ENCODE measurements at places on chromosomes 6 and 20. TPM values are rescaled to one million over a fixed set of nuclear protein-coding genes. Genes with fewer than 3 reads are reported as not detected.
A peak's percentile ranks its signal among the peaks of the same experiment; 100 is the strongest.

GRCh38 chr6:7543789-7544424, 2.4 kb downstream of the DSP start:
- DNase-seq, result no peak

GUCA1A gene
- total RNA-seq, result not detected

DNA sequence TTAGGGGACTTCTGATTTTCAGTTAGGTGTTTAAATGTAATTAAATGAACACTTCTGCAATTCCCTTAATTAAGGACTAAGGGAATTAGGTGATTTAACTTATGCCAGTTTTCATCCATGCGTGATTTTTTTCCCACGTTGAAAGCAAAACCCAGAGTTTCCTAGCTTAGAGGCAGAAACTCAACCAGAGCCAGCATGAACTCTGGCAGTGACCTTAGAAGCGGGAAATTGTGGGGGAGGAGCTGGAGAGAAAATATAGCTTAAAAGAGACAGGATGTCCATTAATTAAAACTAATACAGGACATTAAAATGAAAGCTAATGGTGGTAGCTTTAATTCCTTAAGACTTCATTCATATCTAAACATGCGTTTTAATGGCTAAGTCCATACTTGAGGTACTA, 41.6 kb downstream of the IYD start:
- DNase-seq, result no peak

- no peak for DNase-seq
Measured at GRCh38 chr20:16777126-16777525, 29.0 kb downstream of the OTOR start.

LPA gene
- total RNA-seq, result not detected

- DNase-seq, result no peak
Measured at GRCh38 chr6:37182736-37183590, 13.0 kb downstream of the PIM1 start.

DNA sequence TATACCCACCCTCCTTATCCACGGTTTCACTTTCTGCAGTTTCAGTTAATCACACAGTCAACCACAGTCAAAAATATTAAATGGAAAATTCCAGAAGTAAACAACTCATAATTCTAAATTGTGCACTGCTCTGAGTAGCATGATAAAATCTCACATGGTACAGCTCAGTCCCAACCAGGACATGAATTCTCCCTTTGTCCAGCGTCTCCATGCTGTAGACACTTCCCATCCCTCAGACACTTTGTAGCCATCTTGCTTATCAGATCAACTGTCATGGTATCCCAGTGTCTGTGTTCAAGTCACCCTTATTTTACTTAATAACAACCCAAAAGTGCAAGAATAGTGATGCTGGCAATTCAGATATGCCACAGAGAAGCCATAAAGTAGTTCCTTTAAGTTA, 94.7 kb downstream of the PDE10A start:
- no peak for DNase-seq

GRCh38 chr6:78868116-78868515, 765 bp downstream of the IRAK1BP1 start:
- no peak for DNase-seq

GRCh38 chr6:120230008-120230407, 880.4 kb upstream of the MAN1A1 start:
- DNase-seq, result no peak

- no peak for DNase-seq
Measured at GRCh38 chr6:42347456-42347855, 104.3 kb downstream of the TRERF1 start.

DNA sequence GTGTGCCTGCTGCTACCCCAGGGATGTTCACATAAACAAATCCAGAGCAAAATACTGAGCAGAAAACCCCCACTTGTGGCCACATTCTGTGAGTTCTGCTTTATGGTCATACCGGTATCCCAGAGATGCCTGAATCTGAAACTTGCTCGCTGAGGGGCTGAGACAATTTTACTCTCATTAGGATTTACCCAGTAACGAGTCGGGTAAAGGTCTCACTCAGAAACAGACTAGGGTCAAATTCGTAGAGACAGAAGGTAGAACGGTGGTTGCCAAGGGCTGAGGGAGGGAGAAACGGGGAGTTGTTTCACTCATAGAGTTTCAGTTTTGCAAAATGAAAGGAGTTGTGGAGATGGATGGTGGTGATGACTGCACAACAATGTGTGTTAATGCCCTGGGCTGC, 45.4 kb upstream of the NKX2-2 start:
- no peak for DNase-seq

DNA sequence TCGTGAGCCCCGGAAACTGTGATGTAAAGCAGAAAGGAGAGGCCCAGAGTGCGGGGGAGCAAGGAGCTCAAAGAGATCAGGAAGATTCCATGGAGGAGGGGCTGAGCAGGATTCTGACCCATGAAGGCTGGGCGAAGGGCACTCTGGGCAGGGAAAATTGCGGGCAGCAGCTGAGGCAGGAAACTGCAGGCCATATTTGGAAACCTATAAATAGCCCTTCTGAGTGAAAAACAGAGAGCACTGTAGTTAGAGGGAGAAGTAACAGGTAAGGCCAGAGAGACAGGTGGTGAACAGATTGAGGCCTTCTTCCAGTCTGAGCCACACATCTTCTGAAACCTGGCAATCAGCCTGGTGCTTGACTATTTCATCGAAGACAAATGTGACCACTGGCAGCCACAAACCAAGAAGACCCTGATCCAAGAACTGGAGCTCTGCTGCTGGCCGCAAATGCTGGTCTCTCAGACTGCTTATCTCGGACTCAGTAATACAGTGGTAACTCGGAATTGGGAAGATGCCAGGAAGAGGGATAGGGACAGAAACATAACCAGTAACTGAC, 14.1 kb upstream of the BEND3 start:
- DNase-seq, result no peak

GRCh38 chr6:125797886-125798444, 7.2 kb downstream of the NCOA7 start:
- DNase-seq, result no peak

DNA sequence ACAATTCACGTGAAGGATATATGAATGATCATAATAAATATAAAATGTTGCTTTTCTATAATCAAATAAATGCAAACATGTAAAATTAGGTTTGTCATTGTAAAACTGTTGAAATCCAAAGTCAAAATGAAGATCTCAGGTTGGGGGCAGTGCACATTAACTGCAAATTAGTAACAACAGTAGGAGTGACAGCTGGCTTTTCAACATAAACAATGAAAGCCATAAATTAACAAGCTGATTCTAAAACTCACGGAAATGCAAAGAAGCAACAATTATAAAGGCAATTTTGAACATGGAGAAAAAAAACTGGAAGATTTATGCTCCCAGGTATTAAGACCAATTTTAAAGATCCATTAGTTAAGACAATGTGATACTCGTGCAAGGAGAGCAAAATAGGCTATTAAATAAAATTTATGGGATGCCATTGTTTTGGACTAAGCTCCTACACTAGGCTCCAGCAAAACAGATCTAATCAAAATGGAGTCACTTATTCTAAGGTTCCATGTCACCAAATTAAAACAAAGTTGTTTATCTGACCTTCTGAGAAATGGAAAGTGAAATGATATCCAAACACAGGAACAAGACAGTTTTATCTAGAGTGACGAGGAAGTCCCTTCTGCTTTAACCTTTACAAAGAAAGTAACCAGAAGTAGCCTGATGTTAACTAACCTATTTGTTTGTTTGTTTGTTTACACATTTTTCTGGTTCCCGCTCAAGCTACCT, 770.8 kb downstream of the EPHA7 start:
- no peak for DNase-seq

- DNase-seq, result no peak
Measured at GRCh38 chr6:44045672-44046015, 81.6 kb downstream of the MRPL14 start.

OSER1 gene
- total RNA-seq, result 32.4 TPM

DNA sequence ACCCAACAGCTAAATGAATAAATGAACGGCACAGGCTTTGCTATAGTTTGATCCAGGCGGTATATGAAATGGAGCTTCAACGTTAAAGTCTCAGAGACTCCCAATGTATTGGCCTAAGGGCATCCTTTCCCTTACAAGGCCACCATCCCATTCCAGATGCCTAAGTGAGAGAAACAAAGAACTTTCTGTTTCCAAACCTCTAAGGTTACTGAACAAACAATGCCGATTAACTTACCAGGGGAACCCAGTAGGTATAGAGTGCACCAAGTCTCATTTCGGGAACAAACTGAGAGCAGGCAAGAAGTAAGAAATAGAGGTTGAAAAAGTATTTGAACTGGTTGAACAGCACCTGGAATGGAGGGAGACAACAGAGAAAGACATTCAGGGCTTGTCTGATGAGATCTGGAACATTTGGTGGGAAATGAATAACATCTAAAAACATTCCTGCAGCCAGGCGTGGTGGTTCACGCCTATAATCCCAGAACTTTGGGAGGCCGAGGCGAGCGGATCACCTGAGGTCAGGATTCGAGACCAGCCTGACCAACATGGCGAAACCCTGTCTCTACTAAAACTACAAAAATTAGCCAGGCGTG, 42.5 kb downstream of the ATP9A start:
- DNase-seq, result no peak

RXRB gene
- 23.0 TPM for total RNA-seq

DNA sequence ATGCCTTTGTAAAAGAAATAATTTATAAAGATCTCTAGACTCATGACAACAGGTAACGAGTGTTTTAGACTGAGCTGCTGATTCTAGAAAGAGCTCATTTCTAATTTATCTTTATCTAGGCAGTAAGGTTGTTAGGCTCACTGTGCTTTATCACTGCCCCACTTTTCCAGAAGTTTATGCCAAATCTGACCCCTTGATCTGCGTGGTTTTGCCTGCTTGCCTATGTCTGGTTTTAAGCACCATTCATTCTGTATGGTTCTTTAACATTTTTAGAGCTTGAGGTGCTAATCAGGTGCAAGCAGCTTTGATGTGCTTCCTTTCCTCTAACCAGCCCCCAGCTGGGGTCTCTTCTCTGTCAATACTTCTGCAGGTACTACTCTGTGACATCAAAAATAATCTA, 49.7 kb upstream of the GCLC start:
- no peak for DNase-seq

PI3 gene
- not detected for total RNA-seq

DNA sequence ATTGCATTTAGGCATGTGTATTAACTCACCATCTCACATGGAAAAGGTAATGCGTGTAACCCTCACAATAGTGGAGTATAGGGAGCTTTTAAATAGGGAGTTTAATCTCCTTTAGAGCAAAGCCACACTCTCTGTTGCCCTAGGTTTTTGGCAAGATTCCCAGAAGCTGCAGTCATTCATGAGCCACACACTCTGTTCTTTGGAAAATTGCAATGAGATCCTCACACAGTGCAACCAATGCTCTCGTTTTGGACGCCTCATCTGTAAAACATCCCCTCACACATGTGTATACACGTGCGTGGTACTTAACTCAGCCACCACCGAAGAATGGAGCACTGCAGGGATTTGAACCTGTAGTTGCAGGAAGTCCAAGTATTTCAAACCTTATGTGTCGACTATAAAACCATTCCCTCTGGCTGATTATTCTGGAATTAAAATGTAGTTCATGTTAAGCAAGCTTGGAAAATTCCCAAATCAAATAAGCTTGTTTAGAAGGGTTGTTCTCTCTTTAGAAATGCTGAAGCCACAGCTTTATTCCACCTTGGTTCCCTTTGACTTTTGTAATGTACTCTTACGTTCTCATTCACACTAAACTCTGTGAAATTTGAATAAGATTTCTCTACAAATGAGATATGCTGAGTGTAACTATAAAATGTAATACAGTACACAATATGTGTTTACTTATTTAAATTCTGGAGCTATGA, 489.8 kb upstream of the MANEA start:
- peak; percentile 82 for DNase-seq

- no peak for DNase-seq
Measured at GRCh38 chr6:79610306-79611009, 20.7 kb upstream of the SH3BGRL2 start.

- DNase-seq, result peak; percentile 57
Measured at GRCh38 chr6:151475653-151476523, 17.9 kb upstream of the CCDC170 start.

DNA sequence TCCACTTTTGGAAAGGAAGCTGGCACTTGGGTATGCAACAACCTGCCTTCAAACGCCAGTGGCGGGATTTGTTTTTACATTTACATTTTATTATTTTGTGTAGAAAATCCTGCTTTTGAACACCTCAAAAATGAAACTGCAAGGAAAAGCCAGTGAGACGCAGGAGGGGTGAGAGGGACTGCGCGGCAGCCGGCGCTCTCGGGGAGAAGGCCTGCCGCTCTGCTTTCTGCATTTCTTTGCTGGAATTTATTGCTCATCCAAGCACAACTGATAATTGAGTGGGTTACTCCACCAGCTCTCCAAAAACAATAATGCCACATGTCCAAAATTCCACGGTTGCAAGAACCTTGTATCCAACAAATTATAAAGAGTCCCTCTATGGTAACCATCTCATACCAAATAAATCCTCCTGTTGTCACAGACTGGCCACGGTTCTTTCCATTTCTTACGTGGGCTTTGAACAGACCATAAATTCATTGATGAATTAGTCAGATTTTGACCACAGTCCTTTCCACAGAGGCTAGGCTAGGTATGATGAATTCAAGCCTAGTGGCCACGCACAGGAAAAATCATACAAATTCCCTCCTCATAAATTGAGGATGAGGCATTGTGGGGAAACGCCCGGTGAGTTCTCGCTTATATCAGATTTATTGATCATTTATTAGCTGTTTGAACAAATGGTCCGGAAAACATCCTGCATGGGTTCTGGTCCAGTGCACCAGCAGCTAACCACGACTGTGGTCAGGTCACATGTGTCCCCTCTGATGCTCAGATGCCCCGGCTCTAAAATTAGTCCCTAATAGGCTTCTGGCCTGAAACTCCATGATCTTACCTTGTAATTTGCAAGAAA, 31.6 kb upstream of the FOXC1 start:
- no peak for DNase-seq

AVP gene
- total RNA-seq, result not detected

- DNase-seq, result peak; percentile 66
Measured at GRCh38 chr6:43724914-43725642, 37.5 kb upstream of the MRPS18A start.

HRH3 gene
- total RNA-seq, result not detected

MLIP gene
- 4.3 TPM for total RNA-seq

GRCh38 chr6:147986846-147987245, 355.8 kb upstream of the SASH1 start:
- no peak for DNase-seq

DNA sequence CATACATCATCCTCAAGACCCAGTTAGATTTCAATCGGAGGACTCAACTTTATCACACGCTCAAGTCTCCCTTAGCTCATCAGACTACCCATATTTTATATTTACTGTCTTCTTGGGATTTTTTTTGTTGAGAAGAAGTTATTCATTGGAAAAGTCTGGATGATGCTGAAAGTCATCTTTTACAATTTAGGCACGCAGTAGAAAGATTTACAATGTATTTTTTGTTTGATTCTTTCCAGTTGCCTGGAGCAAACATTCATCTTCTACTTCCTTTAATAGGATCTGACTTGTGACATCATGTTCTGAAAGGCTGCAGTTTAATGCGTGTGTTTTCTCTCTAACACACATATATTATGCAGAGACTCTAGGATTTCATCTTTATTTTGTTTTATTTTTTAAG, 235.7 kb downstream of the DOK5 start:
- no peak for DNase-seq

- no peak for DNase-seq
Measured at GRCh38 chr20:16187956-16188616, 385.2 kb downstream of the KIF16B start.

DNA sequence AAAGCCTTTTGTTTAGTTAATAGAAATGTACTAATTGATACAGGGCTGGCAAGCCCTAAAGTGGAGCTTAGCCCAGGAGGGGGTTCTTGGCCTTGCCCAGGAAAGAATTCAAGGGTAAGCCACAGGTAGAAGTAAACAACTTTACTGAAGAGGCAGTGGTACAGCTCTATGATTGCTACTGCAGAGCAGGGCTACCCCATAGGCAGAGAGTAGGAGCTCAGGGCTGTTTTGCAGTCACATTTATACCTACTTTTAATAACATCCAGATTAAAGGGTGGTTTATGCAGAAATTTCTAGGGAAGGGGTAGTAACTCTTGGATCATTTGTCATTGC, 680.4 kb upstream of the GJE1 start:
- DNase-seq, result no peak
